ENCODE measurements at places on chromosomes 3 and 15. TPM values are rescaled to one million over a fixed set of nuclear protein-coding genes. Genes with fewer than 3 reads are reported as not detected.

Gene ZMYND10
- 335 TPM for total RNA-seq

Gene PAQR9
- total RNA-seq, result 35.3 TPM

Gene FRG2C
- 0.37 TPM for total RNA-seq

Gene CD80
- total RNA-seq, result 2.0 TPM

Gene ZNF620
- 4.2 TPM for total RNA-seq

Gene ARGFX
- 0.55 TPM for total RNA-seq

Gene DUOX1
- 5.3 TPM for total RNA-seq

Gene SMCO1
- total RNA-seq, result 0.25 TPM

Gene CSPG5
- 2.4 TPM for total RNA-seq

Gene ZBED2
- not detected for total RNA-seq

GRCh38 chr3:26915208-26915607 is 292.6 kb downstream of the LRRC3B start:
- no peak for DNase-seq

DNA sequence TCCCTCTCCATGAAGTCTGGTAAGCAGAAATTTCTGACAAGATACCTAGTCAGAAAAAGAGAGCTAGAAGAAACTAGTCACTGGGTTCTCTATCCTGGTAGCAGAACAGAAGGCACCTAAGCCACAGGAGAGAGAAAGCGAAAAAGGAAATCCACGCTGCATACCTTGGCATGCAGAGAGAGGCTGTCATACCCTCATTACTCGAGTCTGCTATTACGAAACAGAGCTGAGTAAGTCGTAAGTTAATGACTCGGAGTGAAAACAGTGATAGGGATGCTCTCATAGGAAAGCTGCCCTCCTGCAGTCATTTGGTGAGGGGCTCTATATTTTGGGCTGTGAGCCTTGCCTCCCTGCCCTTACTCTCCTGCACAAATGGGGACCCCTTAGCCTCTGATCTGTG is 16.2 kb downstream of the CLRN1 start:
- DNase-seq, result no peak

GRCh38 chr3:123621186-123621849 is 36.5 kb upstream of the HACD2 start:
- DNase-seq, result no peak

DNA sequence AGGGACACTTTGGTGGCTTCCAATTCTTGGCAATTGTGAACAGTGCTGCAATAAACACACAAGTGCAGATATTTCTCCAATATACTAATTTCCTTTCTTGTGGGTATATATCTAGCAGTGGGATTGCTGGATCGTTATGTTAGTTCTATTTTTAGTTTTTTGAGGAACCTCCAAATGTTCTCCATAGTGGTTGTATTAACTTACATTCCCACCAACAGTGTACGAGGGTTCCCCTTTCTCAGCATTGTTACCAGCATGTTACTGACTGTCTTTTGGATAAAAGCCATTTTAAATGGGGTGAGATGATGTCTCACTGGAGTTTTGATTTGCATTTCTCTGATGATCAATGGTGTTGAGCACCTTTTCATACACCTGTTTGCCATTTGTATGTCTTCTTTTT is 92.8 kb downstream of the DAPK2 start:
- DNase-seq, result no peak

- DNase-seq, result no peak
Measured at GRCh38 chr3:148981273-148981672, 10.1 kb upstream of the GYG1 start.

DNA sequence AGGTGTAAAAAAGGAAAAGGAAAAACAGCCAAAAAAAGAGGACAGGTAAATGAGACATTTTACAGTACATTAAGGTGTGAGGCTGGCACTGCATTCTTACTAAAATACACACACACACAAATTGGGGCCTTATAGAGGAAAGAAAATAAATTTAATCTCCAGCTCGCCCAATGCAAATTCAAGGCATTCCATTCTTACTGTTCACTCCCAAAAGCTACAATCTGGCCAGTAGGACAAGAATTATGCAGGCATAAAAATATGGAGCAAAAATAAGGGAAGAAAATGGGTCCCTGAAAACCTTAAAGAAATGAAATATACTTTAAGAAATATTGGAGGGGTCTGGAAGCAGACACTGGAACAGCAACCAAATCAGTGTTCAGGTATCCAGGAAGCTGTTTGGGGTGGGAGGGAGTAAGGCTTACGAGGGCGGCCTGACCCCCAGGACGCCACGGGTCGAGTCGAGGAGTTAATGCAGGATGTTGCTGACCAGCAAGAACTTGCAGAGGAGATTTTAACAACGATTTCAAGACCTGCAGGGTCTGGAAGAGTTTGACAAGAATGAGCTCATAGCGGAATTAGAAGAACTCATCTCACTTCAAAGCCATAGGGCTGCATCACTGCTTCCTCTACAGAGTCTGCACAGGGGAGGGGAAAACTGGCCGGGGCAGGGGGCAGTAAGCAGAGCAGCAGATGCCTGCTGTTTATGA is 245.5 kb downstream of the TBL1XR1 start:
- no peak for DNase-seq

DNA sequence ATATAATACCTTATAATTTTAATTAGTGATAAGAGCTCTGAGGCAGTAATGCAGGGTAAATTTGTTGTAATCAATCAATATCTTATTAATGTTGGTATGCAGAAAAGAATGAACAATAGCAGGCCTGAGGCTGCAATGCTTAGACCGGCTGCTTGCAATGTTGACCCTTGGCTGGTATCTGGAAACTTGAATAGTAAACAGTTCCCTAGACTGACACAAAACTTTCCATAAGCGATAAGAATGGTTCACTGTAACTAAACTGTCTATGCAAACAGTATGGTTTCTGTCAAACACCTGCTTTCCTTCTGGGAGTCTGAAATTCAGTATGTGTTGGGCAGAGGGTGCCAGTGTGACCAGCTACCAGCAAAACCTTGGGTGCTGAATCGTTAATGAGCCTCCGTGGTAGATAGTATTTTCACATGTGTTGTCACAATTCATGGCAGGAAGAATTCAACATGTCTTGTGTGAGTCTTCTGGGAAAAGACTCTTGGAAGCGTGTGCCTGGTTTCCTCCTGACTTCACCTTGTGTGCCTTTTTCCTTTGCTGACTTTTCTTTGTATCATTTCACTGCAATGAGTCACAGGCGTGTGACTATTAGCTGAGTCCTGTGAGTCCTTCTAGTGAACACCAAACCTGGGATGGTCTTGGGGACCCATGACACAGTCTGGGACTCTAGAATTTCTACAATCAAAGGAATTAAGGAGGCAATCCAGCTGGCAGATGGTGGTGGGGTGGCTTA is 30.7 kb upstream of the CLRN1 start:
- no peak for DNase-seq

GRCh38 chr3:7195934-7196333 is 335.0 kb downstream of the GRM7 start:
- DNase-seq, result no peak

GRCh38 chr15:74785194-74786032 is 3.5 kb downstream of the CSK start:
- no peak for DNase-seq

- DNase-seq, result no peak
Measured at GRCh38 chr3:129890891-129891290, 2.6 kb downstream of the TMCC1 start.

- DNase-seq, result peak; percentile 33
Measured at GRCh38 chr3:45841420-45841756, 531 bp downstream of the LZTFL1 start.

- DNase-seq, result no peak
Measured at GRCh38 chr3:151709847-151710246, 23.9 kb upstream of the AADACL2 start.
